Progenitor cell of endocrine pancreas (in vitro differentiated cells): ENCODE measurements at places on chromosomes 5 and 9. TPM values are rescaled to one million over a fixed set of nuclear protein-coding genes. Genes with fewer than 3 reads are reported as not detected.

Gene NME5
- total RNA-seq = 9.9 and 11.0 TPM in 2 replicates

Gene LCN12
- total RNA-seq = 14.7 and 16.2 TPM in 2 replicates

Gene RASEF
- total RNA-seq = 13.1 and 14.1 TPM in 2 replicates

Gene HTR4
- not detected in 2 replicates for total RNA-seq

Gene SPRY4
- total RNA-seq = 14.8 and 19.4 TPM in 2 replicates

Gene PDE8B
- 2.6 and 4.0 TPM in 2 replicates for total RNA-seq

Gene ESM1
- not detected in 2 replicates for total RNA-seq

Gene PFN3
- total RNA-seq = not detected in 2 replicates

Gene TAS2R1
- 0.22 TPM in 1 of 2 replicates, not detected in the other for total RNA-seq

Gene TMEM252
- total RNA-seq = not detected in 2 replicates

Gene SYNPO
- 1.4 and 1.5 TPM in 2 replicates for total RNA-seq

Gene JADE2
- 6.7 and 7.8 TPM in 2 replicates for total RNA-seq

Gene UGT3A2
- total RNA-seq = 0.53 and 0.67 TPM in 2 replicates

Gene PROB1
- total RNA-seq = 2.0 and 2.2 TPM in 2 replicates
